Transverse colon (tissue), 4 donors: ENCODE measurements at places on chromosomes 6 and 20. TPM values are rescaled to one million over a fixed set of nuclear protein-coding genes. Genes with fewer than 3 reads are reported as not detected.

DNA sequence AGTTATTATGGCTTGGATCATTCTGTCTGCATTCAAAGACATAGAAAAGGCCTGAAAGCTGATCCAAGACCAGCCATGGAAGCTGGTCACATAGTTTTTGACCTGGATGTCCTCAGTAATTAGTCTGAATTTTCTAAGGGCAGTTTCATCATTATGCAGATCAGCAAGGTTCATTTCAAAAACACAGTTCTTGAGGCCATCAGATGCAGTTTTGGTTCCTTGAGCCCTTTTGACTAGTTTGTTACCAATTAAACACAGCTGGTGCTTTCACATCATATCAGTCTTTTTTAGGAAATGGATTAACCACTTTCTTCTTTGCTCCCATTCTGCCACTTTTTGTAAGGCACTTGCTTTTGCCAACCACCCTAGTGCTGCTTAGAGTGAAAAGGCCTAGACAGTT is 129.4 kb downstream of the NCOA3 start:
- DNase-seq, result no peak
- H3K4me3 ChIP-seq, result no peak overlapping the region
- H3K27me3 ChIP-seq, result no peaks in the 10 kb centered on the region
- H3K36me3 ChIP-seq, result no peaks in the 10 kb centered on the region

GRCh38 chr20:60240415-60240814 is 282.2 kb downstream of the CDH26 start:
- no peak for DNase-seq
- H3K4me3 ChIP-seq, result no peak overlapping the region
- H3K27ac ChIP-seq, result no peak overlapping the region

DNA sequence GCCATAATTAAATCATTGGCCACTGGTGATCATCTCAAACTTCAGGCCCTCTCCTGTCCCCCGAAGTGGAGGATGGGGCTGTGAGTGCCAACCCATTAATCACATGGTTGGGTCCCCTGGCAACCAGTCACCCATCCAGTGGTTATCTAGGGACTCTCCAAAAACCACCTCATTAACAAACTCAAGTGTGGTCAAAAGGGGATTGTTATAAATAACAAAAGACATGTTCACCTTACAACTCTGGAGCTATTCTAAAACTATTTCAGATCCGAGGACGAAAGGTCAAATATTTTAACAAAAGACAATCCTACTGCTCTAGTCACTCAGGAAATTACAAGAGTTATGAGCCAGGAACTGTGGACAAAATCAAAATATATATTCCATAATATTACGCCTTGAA is 95.5 kb upstream of the PRND start:
- H3K36me3 ChIP-seq, result no peaks in the 10 kb centered on the region
- no peaks in the 10 kb centered on the region for H3K27me3 ChIP-seq
- no peak for DNase-seq
- no peak overlapping the region for H3K4me3 ChIP-seq
- H3K4me1 ChIP-seq, result no peaks in the 10 kb centered on the region
- no peak overlapping the region for H3K27ac ChIP-seq

DNA sequence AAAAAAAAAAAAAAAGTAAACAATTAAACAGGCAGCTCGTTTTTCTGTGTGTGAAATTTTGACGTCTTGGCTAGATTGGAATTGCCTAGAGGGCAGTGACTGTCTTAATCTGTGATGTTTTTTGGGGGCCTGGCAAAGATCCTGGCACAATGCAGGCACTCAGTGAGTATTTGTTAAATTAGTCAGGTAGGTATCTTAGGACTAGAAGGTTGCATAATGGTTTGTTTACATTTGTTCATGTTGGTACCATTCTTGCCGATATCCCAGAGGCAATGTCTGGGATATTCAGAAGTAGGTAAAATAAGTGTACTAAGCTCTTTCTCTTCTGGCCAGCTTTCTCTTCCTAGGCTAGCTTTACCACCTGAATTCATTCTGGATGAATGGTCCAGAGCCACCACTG is 2.5 kb downstream of the AAR2 start:
- peaks cover 13% of the 10 kb centered on the region for H3K36me3 ChIP-seq
- peaks cover 16% of the 10 kb centered on the region for H3K4me1 ChIP-seq
- no peak for DNase-seq
- no peak overlapping the region for H3K27ac ChIP-seq
- H3K27me3 ChIP-seq, result no peaks in the 10 kb centered on the region

DNA sequence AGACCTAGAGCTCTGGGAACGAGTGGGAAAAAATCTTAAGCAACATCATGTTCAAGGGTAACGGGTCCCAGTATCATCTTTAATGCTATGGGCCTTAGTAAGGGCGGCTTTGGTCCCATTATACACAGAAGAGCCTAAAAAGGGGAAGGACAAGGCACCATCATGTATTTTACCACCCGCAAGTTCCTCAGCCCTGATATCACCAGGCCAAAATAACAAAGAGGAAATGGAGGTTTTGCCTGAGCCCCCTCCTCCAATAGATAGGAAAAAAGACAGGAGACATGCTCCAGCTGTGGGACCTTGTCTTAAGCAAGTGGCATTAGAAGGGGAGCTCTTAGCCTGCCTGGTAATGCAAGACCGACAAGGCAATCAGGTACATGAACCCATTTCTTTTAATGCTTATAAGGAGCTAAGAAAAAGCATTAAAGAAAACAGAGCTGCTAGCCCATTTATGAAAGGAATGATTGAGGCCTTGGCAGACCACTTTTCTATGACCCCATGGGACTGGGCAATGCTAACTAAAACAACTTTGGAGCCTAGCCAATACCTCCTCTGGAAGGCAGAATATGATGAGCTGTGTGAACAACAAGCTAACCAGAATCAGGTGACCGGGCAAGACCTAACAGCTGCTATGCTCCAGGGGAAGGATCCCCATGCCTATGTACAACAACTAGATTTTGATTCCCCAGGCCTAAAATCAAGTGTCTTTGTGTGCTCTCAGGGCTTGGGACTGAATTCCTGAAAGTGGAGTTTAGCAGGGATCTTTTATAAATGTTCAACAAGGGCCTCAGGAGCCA is 23.2 kb downstream of the HLA-DPA1 start:
- no peak for DNase-seq
- no peaks in the 10 kb centered on the region for H3K36me3 ChIP-seq
- H3K4me3 ChIP-seq, result no peak overlapping the region
- no peak overlapping the region for H3K27ac ChIP-seq
- peaks cover 25% of the 10 kb centered on the region for H3K27me3 ChIP-seq
- no peaks in the 10 kb centered on the region for H3K4me1 ChIP-seq

DNA sequence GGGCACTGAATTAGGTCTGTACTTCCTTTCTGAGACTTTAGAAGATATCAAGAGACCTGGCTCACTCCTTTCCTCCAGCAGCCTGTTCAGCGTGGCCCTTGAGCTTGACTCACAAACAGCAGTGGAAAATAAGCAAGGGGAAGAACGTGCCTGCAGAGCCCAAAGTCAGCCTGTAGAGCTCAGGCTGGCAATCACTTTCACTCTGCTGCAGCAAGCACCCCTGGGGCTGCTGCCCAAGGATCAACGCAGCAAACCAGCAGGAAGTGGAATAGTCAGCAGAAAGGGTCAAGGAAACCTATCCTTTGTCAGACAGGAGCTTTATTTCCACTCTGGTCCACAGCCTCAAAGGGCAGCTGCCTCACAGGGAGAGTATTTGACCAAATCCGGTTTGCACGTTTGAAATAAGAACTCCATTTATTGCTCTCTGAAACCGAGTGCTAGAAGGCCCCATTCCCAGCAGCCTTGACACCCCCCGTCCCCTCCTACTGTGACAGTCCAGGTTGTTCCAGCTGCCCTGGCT is 77.4 kb downstream of the PRDM1 start:
- H3K36me3 ChIP-seq, result no peaks in the 10 kb centered on the region
- H3K4me1 ChIP-seq, result no peaks in the 10 kb centered on the region
- H3K27ac ChIP-seq, result peak overlapping the region; percentile 83
- no peak overlapping the region for H3K4me3 ChIP-seq
- DNase-seq, result peak; percentile 52
- H3K27me3 ChIP-seq, result no peaks in the 10 kb centered on the region

The GPR6 gene
- total RNA-seq, result not detected

The CASS4 gene
- total RNA-seq, result 1.1 TPM

The LINC00237 gene
- not detected for total RNA-seq
